ENCODE measurements at places on chromosomes 7 and 10.

DNA sequence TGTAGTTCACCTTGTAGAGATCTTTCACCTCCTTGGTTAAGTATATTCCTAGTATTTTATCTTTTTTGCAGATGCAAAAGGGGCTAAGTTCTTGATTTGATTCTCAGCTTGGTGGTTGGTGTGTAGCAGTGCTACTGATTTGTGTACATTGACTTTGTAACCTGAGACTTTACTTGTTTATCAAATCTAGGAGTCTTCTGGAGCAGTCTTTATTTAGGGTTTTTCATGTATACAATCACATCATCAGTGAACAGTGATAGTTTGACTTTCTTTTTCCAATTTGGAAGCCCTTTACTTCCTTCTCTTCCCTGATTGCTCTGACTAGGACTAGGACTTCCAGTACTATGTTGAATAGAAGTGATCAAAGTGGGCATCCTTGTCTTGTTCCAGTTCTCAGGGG, 33.8 kb downstream of the GPR22 start:
- DNase-seq: no peak

GRCh38 chr7:50206453-50207250, 97.9 kb upstream of the IKZF1 start:
- DNase-seq: no peak

DNA sequence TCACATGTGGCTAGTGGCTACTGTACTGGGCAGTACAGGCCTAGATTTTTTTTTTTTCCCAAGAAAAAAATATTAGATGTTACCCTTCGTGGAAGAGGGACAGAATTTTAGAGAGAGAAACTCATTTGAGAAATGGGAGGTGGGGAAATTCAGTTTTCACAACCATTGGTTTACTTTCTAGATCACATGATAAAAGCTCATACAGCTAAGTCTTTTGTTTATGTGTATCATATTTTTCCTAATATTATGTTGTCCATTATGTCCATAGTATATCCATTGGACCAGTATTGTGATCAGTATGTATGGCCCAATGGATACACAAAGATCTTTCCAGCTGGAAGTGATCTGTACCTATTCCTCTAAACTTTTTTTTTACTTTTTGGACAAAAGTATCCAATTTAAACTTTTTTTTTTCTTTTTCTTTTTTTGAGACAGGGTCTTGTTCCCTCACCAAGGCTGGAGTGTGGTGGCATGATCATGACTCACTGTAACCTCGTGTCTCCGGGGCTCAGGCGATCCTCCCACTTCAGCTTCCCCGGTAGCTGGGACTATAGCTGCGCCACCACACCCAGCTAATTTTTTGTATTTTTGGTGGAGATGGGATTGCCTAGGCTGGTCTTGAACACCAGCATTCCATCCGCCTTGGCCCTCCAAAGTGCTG, 4.1 kb downstream of the CALU start:
- no peak for DNase-seq

DNA sequence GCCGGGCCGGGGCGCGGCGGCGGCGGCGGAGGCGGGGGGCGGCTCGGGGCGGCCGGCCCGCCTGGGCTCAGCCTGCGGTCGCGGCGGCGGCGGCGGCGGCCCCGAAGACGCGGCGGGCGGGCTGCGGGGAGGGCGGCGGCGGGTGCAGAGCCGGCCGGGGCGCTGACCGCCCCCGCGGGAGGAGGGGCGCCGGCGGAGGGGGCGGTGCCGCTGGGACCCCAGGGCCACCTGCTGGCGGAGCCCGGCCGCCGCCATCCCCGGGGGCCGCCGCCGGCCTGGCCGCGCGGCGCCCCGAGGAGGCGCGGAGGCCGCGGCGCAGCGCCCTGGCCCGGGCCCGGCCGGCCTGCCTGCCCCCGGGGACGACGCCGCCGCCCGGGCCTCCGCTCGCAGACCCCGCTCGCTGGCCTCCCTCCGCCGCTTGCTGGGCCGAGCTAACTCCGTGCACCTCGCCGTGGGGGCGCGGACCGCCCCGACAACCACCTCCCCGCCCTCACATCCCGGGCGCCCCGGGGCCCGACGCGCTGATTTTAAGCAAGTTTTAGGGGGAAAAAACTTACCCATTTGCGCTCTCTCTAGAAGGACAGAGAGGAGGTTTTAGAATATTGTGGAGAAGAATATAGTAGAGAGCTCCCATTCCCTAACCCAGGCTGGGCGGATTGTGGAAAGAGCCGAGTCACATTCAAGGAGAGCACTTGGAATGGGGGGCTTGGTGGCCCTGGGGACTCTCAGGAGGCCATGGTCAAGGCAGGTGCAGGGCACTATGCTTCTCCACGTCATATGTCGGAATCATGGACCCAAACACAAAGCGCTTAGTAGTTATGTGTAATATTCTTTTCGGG, at the start of gene BEND7:
TSS of gene BEND7 (minus strand) at position 140 of the 839 bp plus-strand sequence. CDS start 481 bp downstream, outside the sequence.
- peak; percentile 23 for DNase-seq

GRCh38 chr7:135798095-135798494, 49.5 kb upstream of the FAM180A start:
- DNase-seq: no peak

GRCh38 chr10:106410331-106410730, 754.2 kb downstream of the SORCS1 start:
- no peak for DNase-seq

DNA sequence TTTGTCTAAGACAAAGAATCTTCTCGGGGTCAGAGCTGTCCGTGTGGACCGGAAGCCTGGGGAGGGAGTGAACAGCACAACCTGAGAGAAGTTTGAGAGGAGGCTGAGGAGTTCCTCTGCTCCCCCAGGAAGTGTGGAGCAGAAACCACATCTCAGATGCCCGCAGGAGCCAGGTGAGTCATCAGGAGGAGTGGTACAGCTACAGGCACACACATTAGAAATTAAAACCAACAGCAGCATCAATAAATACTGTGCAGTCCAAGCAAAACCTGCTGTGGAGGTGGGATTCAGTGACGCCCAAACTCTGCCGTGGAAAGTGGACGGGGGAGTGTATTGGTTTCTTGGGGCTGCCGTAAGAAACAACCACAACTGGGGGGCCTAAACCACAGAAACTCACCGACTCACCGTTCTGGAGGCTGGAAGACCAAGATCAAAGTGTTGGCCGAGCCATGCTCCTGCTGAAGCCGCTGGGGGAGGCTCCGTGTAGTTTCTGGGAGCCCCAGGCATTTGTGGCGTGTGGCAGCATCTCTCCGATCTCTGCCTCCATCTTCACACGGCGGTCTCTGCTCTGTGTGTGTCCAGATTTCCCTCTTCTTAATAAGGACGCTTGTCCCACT, 31.2 kb upstream of the GARS1 start:
- no peak for DNase-seq

- DNase-seq: no peak
Measured at GRCh38 chr10:69742356-69742695, 59.4 kb upstream of the COL13A1 start.

DNA sequence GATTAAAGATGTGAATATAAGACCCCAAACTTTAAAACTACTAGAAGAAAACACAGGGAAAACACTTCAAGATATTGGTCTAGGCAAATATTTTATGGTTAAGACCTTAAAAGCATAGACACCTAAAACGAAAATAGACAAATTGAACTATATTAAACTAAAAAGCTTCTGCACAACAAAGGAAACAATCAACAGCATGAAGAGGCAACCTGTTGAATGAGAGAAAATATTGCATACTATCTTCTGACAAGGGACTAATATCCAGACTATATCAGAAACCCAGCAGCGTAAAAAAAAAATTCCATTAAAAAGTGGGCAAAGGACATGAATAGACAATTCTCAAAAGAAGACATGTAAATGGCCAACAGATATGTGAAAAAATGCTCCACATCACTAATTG, 18.6 kb downstream of the PAPSS2 start:
- no peak for DNase-seq

DNA sequence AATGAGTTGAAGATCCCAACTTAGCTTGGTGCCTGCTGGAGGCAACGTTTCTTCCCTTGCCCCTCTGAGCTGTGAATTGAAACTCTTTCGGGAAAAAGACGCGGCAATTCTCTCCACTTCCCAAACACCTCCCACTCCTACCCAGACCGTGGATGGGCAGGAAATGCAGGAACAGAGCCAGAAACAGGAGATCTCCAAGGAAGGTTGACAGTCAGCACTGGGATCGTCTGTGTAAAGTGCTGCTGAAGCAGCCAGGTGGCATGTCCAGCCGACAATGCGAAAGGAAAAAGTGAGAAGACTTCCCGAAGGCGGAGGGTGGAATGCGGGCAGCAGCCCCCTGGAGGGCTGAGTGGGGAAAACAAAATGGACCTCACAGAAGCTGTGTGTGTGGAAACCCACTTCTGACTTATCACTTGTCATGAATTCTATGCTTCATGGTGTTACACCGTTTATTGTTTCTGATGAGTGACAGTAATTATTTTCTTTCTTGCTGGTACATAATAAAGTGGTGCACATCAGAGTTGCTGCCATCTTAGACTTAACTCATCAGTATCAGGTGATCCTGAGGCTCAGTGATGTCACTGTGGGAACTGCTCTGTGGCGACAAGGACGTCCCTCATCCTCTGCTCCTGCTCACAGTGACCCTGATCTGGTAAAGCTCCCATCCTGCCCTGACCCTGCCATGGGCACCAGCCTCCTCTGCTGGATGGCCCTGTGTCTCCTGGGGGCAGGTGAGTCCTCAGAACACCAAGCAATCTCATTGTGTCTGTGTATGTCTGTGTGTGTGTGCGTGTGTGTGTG, 220.5 kb upstream of the PRSS1 start:
- no peak for DNase-seq

GRCh38 chr10:6781133-6781770, 201.2 kb upstream of the PRKCQ start:
- DNase-seq: no peak

GRCh38 chr7:65744406-65744805, 128.5 kb upstream of the VKORC1L1 start:
- DNase-seq: no peak

- no peak for DNase-seq
Measured at GRCh38 chr7:22216309-22216708, 140.6 kb downstream of the RAPGEF5 start.

GRCh38 chr10:26571655-26572054, 125.8 kb upstream of the PDSS1 start:
- no peak for DNase-seq

- peak; percentile 33 for DNase-seq
Measured at GRCh38 chr7:56079450-56080185, 13.1 kb downstream of the PHKG1 start.

DNA sequence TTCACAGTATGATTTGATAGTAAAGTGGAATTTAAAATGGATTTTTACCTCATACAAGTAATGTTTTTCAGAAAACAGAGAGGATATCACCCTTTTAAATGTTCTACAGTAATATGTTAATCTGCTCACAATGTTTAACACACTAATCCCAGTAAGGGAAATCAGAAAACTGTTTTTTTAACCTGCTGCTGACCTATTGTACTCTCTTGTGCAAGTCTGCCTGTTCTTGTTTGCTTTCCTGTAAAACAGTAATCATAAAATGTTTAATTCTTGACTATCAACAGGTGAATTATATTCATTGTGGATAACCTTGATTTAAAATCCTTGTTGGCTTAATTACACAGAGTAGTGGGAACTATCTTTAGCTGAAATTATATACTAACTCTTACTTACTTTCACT, 126.4 kb downstream of the GNAT3 start:
- DNase-seq: no peak

DNA sequence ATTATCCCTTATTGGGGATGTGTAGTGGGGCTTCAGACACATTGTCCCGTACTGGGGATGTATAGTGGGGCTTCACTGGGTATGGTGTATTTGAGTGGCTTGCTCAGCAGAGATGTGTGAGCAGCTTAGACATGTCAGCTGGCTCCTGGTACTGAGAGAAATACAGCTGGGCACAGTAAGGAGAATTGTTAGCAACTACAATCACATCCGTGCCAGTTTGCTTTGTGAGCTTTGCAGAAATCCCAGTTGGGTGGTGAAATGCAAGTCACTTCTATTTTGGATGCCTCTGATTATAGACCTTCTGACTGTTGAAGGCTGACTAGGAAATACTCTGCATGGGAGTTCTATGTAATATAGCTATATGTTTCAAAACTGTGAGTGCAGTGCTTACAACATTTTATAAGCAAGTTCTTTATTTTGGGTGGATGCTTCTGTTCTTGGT, 10.8 kb downstream of the CCNY start:
- DNase-seq: no peak

GRCh38 chr10:19952224-19953010, 136.2 kb downstream of the PLXDC2 start:
- no peak for DNase-seq

- DNase-seq: no peak
Measured at GRCh38 chr10:24756283-24756682, 32.6 kb upstream of the ARHGAP21 start.

GRCh38 chr10:25105262-25105661, 69.5 kb upstream of the GPR158 start:
- no peak for DNase-seq

DNA sequence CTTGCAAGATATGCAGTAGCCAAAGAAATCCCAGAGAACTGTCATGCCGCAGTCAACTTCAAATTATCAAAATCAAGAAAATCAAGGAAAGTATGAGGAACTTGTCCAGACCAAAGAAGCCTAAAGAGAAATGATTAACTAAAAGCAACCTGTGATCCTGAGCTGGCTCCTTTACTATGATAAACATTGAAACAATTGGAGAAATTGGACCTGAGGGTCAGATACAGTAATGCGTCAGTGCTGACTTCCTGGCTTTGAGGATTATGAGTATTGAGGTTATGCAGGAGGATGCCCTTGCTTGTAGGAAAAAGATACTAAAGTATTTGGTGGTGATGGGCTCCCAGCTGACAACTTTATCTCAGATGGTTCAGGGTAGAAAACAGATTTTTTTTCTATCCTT, 324.7 kb upstream of the AKR1E2 start:
- DNase-seq: no peak
